ENCODE measurements at places on chromosomes 7 and 10.

GRCh38 chr10:110764378-110764777 lies 107.3 kb upstream of the PDCD4 start:
- no peak for DNase-seq

DNA sequence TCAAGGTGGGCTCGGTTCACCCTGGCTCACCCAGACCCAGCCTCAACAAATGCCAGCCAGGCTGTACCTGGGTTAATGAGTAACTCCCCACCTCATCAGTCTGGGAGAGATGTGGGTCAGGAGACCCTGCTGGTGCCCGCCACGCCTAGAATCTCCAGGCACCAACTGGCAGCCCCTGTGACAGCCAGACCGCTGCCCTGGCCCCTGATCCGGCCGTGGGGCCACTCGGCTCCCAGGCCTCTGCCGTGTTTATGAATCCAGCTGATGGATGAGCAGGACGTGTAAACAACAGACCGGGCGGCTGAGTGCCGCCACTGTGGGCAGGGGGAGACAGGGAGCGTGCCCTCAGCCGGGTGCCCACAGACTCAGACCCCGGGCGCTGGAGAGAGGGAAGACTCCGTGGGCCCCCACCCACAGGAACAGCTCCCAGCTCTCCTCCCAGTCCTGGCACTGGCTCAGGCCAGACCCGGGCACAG lies 34.0 kb upstream of the PDGFA start:
- no peak for DNase-seq

GRCh38 chr7:97293031-97293430 lies 175.5 kb downstream of the SDHAF3 start:
- DNase-seq = no peak

DNA sequence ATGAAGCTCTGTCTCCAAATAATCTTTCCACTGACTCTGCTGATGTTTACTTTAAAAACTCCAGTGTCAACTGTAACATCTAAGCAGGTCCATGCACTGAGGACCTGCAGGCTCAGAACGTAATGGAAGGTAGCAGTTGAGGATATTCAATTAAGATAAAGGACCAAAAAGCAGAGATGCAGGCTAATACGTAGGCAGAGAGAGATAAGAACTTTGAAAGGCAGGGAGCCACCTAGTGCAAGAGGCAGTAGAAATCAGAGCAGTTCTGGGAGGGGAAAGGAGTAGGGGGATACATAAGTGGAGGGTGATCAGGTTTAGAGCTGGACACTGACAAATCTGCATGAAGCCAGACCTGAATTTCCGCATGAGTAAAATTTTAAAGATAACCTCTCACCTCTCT lies 114.5 kb upstream of the POM121L12 start:
- no peak for DNase-seq

- DNase-seq = peak; percentile 7
Measured at GRCh38 chr7:147089051-147089461, 972.5 kb downstream of the CNTNAP2 start.

GRCh38 chr7:44549457-44549856 lies 8.3 kb upstream of the NPC1L1 start:
- DNase-seq = no peak

DNA sequence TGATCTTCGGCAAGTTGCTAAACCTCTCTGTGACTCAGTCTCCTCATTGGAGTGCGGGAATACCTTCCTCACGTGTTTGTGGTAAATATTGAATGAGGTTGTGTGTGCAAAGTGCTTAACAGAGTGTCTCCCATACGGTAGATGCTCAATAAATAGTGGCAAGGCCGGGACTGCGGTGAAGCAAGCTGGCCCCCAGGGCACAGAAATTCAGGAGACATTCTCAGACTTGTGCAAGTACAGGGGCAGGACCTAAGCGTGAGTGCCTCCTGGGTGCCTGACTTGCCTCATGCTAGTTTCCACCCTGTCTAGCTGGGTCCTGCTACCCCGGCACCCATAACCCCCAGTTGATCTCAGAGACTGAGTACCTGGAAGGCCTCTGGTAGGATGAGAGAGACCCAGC lies 97.8 kb downstream of the CDH23 start:
- no peak for DNase-seq

- DNase-seq = no peak
Measured at GRCh38 chr10:70738006-70738760, 47.0 kb downstream of the TBATA start.

GRCh38 chr10:94002156-94002555 lies 8.4 kb downstream of the PLCE1 start:
- no peak for DNase-seq

GRCh38 chr7:120838281-120838682 lies 19.7 kb downstream of the TSPAN12 start:
- peak; percentile 23 for DNase-seq

DNA sequence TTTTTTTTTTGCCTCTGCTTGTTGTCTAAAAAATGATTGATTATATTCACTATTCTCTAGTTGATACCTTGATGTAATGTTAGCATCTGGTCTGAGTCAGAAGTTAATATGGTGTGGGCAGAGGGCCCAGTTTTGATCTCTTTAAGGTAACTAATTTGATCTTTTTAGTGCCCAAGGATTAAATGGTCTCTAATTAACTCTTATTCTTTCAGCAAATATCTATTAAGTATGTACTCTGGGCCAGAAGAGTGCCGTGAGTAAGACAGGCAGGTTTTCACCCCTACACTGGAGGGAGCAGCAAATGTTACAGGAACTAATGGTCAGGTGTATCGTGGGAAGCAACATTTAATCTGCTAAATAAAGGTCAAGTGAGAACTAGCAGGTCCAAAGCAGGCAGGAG lies 144.6 kb upstream of the COL1A2 start:
- no peak for DNase-seq

GRCh38 chr7:152986376-152986775 lies 226.8 kb downstream of the ACTR3B start:
- DNase-seq = no peak

DNA sequence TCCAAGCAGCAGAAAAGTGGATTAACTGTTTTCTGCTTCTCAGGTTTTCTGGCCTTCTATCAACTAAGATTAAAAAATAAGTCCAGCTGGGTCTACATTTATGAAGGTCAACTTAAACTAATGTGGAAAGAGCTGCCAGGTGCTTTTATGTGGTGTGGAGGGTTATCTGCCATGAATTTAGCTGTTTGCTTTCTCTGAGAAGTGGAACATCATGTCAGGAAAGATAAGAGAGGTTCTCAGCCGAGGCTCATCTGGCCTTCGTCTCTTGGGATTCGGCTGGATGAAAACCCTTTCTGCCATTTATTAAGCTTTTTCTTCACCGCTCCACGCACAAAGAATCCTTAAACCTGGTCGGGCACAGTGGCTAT lies 5.5 kb downstream of the PTPRN2 start:
- DNase-seq = no peak

DNA sequence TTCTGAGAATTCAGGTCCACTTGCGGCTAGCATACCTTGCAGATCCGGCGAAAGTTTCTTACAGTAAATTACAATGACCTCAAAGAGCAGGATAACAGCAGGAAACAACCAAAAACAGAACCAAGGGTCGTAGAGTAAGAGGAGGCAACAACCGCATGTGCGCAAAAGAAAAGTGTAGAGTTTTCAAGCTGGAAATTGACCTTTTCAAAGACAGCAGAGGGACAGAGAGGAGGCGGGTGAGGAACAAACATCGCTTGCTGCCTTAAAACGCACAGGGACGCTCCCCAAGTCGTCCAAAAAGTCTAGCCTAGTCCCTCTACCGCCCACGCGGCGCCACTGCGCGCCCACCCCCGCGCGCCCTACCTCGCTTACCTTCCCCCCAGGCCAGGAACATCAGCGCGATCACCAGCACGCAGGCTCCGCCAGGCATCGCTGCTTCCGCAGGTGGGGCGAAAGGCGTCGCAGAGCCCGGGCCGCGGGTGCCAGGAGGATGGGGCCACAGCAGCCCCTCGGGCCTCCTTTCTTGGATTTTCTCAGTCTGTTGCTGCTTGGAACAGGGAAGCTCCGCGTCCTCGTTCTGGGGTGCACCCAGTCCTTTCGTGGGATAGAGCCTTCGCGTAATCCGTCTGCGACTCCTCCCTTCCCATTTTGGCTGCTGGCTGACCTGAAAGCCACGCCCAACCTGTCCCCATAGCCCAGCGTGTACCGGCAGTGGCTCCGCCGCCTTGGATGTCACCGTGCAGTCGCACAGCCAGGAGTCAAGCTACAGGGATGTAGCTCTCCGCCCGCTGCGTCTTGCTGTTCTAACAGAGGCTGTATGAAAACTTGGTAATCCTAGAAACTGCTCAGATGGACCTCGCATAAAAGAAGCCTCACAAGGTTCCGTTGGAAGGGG lies at the start of gene VWDE:
VWDE (minus strand) TSS at position 579 of the 895 bp plus-strand sequence; CDS start at position 430, 149 bp downstream.
- peak; percentile 16 for DNase-seq

GRCh38 chr7:124429923-124430322 lies 335.7 kb downstream of the GPR37 start:
- DNase-seq = no peak

DNA sequence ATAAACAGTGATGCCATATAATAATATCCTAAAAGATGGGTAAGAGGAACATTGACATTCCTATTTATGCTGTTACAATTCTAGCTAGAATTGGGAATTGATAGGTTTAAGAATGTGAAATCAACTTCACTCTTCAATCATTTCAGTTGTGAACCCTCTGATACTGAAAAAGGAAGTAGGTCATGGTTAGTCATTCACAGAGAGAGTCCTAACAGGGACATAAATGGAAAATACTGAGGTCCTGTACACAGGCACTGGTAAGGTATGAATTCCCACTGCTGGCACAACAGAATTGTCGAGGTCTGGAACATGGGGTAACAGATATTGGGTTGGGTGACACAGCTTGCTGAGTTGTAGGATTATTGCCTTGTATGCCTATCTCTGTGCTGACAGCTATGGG lies 289.4 kb upstream of the LRRN3 start:
- DNase-seq = no peak

GRCh38 chr7:133815611-133816210 lies 311.4 kb upstream of the LRGUK start:
- no peak for DNase-seq

DNA sequence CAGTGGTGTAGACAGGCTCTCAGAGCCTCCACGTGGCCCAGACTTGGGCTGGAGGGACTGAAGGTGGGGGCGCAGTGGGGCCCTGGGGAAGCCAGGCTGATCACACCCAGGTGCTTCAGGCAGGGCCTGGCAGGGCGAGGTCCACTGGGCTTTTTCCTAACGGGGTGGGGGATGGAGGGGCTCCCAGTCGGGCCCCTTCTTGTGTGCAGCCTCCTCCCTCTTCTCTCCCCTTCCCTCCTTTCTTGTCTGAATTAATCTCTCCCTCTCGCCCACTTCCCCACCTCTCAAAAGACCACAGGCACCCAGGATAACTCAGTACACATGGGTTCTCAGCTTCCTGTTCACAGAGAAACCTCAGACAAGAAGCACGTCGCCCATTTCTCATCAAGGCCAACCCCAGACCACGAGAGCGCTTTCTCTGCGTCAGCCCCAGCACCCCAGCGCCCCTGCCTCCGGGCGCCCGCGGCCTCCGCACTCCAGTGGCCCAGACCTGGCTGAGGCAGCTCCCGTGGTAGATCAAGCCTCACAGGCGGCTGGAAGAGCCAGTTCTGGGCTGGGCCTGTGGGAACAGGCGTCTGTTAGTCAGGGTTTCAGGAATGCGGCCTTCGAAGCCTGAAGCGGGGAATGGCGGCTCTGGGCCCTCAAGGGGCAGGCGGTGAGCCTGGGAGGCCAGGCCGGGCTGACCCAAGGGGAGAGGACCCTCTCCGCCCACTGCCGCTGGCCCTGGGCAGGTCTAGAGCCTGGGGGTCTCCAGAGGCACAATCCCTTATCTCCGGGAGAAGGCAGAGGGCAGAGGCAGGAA lies 50.6 kb downstream of the PWWP2B start:
- no peak for DNase-seq

DNA sequence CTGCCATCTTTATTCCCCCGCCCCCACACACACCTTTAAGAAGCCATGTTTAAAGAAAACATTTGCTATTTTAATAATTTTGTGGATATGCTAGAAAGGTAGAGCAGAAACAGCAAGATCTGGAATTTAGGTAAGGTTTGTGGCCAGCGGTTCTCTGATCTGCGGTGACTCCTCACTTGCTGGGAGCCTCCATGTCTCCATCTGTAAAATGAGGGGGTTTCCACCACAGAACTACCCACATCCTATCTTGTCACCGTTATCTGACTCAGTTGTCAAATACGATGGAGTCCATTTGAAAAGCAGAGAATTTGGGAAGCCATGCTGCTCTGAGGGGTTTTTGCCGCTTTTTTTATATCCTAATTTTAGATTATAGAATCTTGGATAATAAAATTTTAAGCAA lies 23.3 kb downstream of the MACC1 start:
- no peak for DNase-seq

DNA sequence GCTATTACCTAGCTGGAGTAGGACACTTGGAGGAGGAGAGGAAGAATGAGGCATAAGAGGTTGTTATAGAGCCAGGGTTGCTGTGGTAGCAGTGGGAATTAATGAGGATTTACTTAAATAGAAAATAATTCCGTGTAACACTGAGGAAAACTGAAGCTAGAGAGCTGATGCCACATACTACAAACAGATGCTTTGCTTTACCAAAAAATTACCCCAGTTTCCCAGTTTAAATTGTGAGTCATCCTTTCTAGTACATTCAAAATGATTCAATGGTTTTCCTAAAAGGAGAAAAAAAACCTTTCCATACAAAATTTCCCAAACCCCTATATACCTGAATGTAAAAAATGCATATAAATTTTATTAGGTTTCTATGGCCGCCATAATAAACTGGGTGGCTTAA lies 58.3 kb downstream of the ZNF518A start:
- no peak for DNase-seq

Measured in A673 (cell line).